NCI-H1105 (cell line): ENCODE measurements at places on chromosomes 1 and 21.

GRCh38 chr1:156616463-156616862, 2.8 kb upstream of the HAPLN2 start:
- DNase-seq = peak; percentile 63

DNA sequence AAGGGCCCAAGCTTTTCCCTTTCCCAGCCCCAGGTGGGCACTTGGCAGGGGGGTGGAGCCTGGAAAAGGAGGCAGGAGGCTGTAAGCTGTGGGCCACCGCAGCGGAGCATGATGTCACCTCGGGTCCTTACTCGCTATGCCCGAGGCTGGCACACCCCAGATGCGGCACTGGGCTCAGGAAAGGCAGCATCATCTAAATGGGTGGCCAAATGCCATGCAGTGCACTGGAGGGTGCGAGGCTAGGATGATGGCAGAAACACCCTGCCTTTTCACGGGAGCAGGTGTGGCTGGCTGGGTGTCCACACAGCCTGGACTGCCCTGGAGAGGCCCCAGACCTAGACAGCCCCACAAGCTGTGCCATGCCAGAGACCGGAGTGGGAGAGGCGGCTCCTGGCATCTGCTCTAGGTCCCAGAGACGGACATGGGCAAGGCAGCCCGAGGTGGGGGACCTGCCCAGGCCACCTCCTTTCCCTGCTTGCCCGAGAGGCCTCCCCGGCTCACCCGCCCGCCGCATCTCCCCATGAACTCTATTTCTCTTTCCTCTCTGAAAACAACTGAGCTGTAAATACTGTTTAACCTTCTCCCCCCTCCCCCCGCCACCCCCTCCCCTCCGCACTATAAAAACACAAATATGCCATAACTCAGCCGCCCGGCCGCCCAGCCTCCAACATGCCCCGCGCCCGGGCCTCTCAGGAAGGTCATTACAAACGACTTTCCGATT, 124.7 kb downstream of the CASZ1 start:
- DNase-seq = no peak

- no peak for DNase-seq
Measured at GRCh38 chr1:76690766-76691165, 176.5 kb upstream of the ST6GALNAC5 start.

- no peak for DNase-seq
Measured at GRCh38 chr1:165218731-165219130, 137.8 kb downstream of the LMX1A start.

- DNase-seq = no peak
Measured at GRCh38 chr21:24197923-24198322, 1409.4 kb downstream of the MRPL39 start.

DNA sequence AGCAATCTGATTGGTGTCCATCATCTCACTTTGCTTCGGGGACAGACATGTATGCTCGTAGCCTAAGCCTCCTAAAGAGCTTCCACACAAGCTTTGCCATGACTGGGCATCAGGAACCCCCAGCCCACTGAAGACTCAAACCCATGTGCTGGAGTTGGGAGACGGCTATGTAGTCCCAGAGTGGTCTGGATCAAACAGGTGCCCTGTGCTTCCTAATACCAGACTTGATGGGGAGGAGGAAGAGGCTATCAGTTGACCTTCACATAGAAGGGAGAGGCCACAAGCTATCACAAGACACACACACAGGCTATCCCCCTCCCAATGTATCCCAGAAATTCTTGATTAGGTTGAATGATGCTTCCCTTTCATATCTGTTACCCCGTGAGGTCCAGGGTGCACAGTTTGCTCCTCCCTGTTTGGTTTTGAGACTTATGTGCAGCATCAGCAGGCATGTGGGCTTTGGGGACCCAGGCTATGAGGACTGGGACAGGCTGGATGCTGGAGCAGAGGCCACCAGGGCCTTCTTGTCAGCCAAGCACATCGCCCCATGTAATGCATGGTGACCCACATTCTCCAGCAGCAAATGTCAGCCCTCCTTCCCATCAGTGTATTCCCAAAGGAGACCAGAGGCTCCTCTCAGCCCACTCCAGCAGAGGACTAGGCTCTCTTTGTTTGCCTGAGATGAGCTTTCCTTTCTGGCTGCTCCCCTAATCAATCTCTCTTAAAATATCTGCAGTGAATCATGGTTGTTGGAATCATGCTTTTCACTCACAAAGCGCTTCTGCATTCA, 159.8 kb downstream of the GRIK3 start:
- no peak for DNase-seq

- DNase-seq = no peak
Measured at GRCh38 chr1:68049941-68050878, at the start of gene DIRAS3. Gene DIRAS3 (minus strand): TSS chr1:68050627. CDS start chr1:68047297, 3,330 bp downstream.

- DNase-seq = no peak
Measured at GRCh38 chr1:175597969-175598765, 145.2 kb downstream of the TNR start.

GRCh38 chr21:31774031-31774430, 42.1 kb upstream of the SCAF4 start:
- no peak for DNase-seq

- DNase-seq = no peak
Measured at GRCh38 chr1:63328781-63329180, 6.4 kb downstream of the FOXD3 start.

DNA sequence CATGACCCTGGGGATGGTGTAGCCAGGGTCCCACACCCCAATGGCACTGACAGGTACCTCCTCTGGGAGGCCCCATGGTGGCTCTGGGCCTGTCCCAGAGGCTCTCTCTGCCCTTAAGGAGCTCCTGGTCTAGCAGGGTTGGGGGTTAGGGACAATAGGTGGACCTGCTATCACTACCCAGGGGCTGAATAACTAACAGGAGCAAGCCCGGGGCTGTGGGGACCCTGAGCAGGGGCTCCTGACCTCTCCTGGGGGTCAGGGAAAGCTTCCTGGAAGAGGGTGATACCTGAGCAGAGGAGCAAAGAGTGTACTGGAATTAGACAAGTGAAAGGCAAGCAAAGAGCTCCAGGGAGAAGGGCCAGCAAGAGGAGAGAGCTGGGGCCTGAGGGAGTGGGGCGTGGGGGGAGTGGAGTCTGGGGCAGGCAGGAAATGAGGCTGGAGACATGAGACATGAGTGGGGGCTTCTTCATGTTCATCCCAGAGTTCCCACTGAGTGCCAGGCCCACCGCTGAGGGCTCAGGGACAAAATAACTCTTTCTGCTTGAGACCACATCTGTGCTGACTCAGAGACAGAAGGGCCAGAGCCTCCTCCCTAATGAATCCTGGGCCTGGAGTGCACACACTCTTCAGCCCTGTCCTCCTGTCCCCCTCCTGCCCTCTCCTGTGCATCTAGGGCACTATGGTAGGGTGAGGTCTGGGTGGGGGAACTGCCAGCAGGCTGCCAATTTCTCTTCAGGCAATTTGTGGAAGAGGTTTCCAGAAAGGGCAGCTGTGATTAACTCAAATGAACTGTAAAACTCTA, 517.6 kb downstream of the PTPRU start:
- DNase-seq = no peak

- DNase-seq = no peak
Measured at GRCh38 chr21:14699433-14700407, 153.6 kb upstream of the SAMSN1 start.

DNA sequence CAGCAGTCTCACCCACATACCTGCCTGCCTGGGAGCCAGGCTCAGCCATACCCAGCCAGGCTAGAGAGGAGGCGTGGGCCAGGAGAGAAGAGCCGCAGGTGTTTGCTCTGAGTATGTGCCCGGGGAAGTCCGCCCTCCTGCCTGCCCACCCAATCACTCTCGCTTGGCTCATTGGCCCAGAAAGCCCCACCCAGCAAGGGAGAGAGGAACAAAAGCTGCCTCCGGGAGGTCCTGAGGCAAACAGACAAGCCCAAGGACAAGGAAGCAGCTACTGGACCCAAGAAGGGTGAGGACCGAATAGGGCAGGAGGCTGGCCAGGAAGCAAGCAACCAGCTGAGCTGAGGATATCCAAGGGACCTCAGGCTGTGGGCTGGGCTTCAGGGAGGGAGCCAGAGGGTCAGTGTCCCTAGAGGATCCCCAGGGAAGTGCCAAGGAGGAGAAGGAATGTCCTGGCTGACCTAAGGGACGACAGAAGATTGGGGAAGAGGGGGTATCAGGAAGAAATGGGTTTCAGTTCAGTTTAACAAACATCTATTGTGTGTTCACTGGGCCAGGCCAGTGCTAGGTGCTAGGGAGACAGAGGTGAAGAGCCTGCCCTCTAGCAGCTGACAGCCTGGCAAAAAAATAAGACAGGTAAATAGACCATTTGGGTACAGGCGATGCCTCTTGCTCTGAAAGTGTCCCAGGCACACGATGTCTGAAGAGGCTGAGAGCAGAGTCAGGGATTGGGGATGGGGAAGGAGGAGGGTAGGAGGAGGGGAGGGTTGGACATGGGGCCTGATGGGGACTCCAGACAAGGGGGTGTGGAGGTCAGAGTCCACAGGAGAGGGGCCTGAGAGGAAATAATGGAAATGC, at the start of gene GJB4:
GJB4 (plus strand) TSS at position 238 of the 855 bp plus-strand sequence. CDS start 1,515 bp downstream, outside the sequence.
- DNase-seq = no peak

- peak; percentile 31 for DNase-seq
Measured at GRCh38 chr1:5830771-5831599, 161.2 kb downstream of the NPHP4 start.

GRCh38 chr1:91073299-91073698, 51.5 kb upstream of the ZNF644 start:
- no peak for DNase-seq

DNA sequence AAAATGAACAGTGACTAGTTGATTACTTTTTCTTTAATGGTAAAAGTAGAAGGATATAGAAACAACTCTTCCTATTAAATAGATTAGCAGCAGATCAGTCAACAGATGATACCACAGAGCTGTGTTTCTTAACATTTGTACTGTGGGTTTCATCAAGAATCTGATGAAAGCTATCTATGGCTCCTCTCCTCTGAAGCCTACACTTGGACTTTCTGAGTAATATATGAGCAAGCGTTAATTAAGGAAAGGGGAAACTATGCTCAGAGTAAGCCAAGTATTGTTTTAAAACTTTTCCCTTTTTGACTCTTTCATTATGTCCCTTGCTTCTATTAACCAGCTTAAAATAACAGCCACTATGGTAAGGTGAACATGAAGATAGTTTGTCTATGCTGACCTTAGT, 10.8 kb downstream of the ARID4B start:
- DNase-seq = no peak

- DNase-seq = no peak
Measured at GRCh38 chr1:244335456-244335855, 116.3 kb downstream of the ADSS2 start.

GRCh38 chr1:230215031-230215430, 148.0 kb downstream of the GALNT2 start:
- DNase-seq = no peak

GRCh38 chr1:93692026-93692425, 10.4 kb upstream of the BCAR3 start:
- DNase-seq = no peak

DNA sequence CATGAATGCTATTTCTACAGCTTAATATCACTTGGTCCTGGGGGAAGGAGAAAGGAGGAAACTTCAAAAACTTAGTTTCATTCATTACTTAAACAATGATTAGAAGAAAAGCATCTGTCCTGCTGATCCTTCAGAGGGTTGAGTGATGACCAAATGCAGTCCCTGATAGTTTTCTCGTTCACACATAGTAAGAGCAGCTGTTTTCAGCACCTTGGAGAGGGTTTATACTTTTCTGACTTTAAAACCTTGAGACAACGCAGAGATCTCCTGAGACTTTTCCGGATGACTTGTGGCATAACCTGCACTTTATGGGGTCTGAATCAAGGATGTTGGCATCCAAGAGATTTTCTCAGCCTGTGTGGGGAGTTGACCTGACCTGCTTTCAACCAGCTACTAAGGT, 94.0 kb upstream of the KCND3 start:
- no peak for DNase-seq

DNA sequence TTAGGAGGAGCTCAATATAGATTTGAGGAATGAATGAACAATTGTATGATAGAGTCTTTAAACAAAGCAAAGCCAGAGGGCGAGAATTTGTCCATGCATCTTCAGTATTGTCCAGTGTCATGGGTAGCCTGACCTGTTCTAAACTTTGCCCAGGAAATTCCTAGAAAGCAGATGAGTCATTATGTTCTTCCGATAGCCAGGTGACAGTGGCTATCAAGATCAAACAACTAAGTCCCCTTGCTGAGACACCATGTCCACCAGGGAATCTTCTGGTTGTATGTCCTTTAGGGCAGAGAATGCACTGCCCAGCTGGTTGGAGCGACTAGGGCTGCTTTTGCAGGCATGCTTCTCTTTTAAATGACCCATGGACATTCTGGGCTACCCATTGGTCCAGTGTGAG, 1.8 kb upstream of the SLC26A9 start:
- DNase-seq = no peak

DNA sequence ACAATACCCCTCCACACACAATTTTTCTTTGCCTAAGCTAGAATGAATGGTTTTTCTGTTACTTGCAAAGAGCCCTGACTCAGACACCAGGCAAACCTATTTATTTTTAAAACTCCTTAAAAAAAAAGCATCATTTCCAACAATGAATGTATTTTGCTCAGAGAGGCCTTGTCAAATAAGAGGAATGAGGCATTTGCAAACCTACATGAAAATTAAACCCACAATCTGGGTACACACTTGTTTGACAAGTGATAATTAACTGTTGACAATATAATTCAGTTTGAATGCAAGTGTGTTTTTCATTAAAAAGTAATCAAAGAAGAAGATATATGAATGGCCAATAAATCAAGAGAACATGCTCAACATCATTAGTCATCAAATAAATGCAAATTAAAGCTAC, 339.5 kb downstream of the PTPRU start:
- DNase-seq = no peak

GRCh38 chr1:169692756-169693460, 18.5 kb downstream of the SELL start:
- DNase-seq = no peak

GRCh38 chr1:156050376-156050775, 3.2 kb downstream of the UBQLN4 start:
- no peak for DNase-seq

GRCh38 chr1:14686701-14687100, 88.2 kb downstream of the KAZN start:
- no peak for DNase-seq

GRCh38 chr1:36096500-36097432, 8.1 kb downstream of the ADPRS start:
- DNase-seq = no peak

GRCh38 chr1:68497358-68497698, 446 bp upstream of the DEPDC1 start:
- DNase-seq = no peak

GRCh38 chr1:13782634-13783360, 82.8 kb downstream of the PRDM2 start:
- DNase-seq = no peak

GRCh38 chr1:70376196-70376595, 21.7 kb upstream of the ANKRD13C start:
- no peak for DNase-seq
